Activated naive CD4-positive, alpha-beta T cell (primary cell): ENCODE measurements at places on chromosomes 2 and 18.

GRCh38 chr2:207465894-207466293 lies 63.9 kb upstream of the CREB1 start:
- no peak for DNase-seq

DNA sequence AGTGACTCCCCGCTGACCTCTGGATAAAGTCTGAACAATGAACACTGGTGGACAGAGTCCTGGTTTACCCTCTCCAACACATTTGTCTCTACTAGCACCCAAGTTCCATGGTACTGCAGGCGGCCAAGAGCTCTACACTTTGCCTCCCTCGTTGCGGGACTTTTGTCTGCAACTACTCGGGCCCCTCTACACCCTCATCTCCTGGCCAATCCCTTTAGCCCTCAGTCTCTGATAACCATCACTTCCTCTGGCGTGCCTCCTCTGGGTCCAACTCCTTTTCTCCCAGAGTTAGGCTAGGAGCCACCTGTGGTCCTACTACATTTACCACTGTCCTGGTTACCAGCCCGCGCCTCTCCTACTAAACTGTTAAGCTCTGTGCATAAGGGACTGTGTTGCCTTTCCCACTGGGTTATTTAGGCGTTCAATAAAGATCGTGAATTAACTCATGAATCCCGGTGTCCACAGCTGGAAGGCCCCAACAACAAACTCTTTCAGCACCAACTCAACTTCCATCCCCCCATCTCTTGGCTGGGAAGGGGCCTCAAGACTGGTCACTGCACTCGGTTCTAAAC lies 757 bp downstream of the HDHD2 start:
- no peak for DNase-seq

DNA sequence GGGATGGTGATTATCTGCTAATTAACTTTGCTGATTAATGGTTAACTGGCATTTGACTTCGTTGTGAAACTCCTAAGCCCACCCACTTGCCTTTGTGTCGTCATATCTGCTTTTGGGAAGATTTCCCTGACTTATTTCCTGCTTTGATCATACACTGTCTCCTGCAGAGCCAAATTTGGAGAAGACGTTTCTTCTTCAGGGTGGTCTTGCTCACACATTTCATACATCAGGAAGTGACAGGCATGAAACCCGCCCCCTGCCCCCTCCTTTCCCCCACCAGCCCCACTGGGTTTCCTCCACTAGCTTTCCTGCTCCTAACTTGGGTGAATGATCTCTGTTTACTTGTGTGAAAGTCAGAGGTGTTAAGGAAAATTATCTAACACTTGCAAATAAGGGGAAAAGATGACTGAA lies 300.1 kb downstream of the TSN start:
- no peak for DNase-seq

GRCh38 chr18:76426737-76427305 lies 68.2 kb downstream of the ZNF516 start:
- no peak for DNase-seq

DNA sequence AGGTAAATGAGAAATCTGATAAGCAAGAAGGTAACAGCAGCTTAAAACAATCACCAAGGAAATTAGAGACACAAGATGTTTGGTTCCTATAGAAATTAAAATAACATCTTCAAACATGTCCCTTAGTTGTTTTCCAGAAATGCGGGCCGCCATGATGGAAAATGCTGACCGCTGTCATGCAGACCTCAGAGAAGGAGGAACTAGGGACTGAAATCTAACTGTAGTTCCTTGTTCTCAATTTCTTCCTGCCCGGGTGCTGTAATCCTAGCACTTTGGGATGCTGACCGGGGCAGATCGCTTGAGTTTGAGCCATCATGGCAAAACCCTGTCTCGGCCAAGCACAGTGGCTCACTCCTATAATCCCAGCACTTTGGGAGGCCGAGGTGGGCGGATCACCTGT lies 51.1 kb downstream of the TEX51 start:
- no peak for DNase-seq

DNA sequence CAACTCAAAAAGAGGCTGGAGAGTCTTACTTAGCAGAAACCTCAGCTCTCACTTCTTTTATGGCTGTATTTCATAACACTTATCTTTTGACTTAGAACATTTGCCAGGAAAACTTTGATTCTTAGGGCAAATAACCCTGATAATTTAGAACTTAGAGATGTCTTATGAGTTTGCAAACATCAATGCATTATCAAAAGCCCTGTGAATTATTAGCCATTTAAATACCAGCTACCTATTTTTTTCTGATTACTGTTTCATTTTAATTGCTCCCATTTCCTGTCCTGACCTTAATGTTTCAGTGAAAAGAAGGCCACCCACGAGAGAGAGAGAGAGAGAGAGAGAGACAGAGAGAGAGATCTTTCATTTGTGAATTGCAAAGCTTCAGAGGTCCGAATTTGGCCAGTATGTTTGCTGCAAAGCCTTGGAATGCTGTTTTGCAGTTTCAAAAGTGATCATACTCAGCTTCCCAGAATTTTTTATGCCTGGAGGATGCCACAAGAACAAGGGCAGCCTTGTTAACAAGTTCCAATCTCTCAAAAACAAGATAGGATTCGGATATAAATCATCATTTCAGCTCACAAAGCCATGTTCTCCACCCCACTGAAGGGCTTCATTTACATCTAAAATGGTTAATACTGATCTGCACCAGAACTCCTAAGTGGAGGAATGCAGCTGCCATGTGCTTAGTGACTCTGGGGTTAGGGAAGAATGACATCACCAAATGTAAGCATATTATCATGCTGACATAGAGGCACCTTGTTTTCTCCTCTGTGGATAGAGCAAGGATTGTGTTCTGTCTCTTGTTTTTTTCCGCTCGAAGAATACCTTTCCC lies 478.2 kb downstream of the ARHGAP15 start:
- DNase-seq = no peak

DNA sequence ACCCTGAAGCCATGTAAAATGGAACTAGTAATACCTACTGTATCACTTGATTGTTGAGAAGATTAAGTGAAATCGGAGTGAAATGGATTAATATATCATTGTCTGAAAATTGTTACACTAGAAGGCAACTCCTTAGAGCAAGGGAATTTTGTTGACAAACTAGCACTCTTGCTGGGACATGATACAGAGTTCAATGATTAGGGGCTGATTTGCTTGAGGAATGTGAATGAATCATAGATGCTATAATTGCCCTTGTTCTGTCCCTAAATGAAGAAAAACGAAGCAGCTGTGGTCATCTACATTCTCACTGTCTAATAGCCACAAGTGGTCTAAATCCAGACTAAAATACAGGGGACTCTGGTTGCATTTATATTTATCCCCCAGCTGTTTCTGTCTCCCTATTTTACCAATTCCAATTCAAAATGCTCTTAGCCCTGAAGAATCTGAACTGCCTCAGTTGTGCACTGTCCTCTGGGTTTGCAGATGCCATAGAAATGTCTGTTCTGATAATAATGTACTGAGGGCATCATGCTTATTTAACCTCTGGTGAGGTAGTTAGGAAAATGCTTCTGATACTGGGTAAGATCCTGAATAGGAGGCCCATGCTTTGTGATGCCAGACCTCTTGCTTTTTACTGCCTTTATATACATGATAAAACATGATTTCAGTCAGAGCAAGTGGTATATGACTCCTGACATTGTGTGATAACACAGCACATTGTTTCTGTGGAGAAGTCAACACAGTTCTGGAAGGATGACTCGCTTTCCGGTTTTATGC lies 382.1 kb downstream of the NRXN1 start:
- DNase-seq = no peak

DNA sequence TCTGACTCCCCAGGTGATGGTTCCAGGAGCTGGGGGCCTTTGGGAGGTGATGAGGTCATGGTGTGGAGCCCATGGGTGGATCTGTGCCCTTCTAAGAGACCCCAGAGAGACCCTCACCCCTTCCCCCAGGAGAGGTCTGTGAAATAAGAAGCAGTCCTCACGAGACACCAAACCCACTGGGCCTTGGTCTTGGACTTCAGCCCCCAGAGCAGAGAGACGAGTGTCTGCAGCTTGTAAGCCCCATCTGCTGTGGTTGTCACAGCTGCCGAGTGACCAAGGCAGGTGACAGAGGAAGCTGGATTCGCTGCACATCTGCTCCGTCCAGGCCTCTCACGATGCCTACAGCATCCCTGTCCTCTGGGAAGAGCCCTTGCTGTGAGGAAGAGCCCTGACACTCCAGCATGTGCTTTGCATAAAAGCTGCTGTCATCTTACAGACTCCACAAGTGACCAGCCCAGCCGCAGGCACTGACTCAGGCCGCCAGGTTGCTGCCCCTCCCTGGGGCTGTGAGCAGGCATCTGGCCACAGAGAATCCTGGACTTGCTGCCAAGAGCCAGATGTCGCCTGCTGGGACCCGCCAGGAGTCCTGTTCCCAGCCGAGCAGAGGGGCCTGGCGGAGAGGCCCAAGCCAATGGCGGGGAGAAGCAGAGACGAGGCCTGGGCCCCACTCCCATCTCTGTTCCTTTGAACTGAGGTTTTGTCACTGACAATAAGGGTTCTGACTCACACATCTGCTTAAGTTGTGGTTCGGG lies 150.8 kb downstream of the PXDN start:
- no peak for DNase-seq

GRCh38 chr2:46125798-46126197 lies 171.4 kb upstream of the EPAS1 start:
- DNase-seq = no peak

GRCh38 chr2:195722075-195722474 lies 65.0 kb downstream of the SLC39A10 start:
- no peak for DNase-seq

DNA sequence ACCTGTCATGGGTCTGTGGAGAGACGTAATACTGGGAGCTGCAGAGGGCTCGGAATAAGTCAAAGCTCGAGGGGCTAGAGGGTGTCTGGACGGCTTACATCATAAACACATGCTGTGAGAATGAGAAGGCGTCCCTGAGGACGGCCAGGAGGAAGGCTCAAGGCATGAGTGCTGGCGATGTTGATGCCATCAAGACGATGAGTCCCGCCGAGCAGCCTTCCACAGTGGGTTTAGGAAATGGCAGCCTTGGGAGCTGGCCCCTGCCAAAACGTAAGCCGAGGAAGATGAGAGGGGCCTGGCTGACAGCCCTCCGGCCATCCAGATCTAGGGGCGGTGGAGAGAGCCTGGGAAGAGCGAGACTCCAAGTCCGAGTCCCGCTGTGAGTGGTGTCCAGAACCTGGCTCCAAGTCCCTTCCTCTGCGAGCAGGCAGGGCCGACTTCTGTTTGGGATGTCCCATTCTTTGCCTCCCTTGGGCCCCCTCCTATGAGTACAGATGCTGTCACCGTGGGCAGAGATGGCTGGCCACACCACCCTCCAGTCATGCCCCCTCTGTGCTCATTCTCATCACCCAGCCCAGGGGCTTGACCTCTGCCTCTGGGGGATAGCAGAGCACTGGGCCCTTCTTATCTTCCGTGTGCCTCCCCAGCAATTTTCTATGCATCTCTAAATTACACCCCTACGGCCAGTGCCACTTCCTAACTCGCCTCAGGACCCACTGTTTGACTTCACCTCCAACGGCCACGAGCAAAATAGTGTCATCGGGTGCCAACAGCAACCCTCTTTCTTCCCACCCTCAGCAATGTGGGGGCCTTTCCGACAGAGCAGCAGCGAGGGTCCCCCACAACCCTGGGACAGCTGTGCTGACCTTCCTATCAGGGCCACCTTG lies 175.7 kb downstream of the FAM210A start:
- no peak for DNase-seq
